Esophagus mucosa (tissue), 1 donor: ENCODE measurements at places on chromosomes 3 and 15. TPM values are rescaled to one million over a fixed set of nuclear protein-coding genes. Genes with fewer than 3 reads are reported as not detected.
A peak's percentile ranks its signal among the peaks of the same experiment; 100 is the strongest.

Gene BFSP2
- not detected for total RNA-seq

Gene GALK2
- total RNA-seq = 16.7 TPM

Gene RPLP1
- total RNA-seq = 2,110 TPM

Gene GPR62
- total RNA-seq = not detected

Gene SH3BP5
- 9.3 TPM for total RNA-seq

Gene DCLK3
- total RNA-seq = 0.04 TPM

Gene SAXO2
- 0.80 TPM for total RNA-seq

Gene STRA6
- 1.5 TPM for total RNA-seq

Gene CASR
- total RNA-seq = not detected

Gene SAMD7
- not detected for total RNA-seq

Gene MOBP
- not detected for total RNA-seq

Gene FETUB
- total RNA-seq = not detected

DNA sequence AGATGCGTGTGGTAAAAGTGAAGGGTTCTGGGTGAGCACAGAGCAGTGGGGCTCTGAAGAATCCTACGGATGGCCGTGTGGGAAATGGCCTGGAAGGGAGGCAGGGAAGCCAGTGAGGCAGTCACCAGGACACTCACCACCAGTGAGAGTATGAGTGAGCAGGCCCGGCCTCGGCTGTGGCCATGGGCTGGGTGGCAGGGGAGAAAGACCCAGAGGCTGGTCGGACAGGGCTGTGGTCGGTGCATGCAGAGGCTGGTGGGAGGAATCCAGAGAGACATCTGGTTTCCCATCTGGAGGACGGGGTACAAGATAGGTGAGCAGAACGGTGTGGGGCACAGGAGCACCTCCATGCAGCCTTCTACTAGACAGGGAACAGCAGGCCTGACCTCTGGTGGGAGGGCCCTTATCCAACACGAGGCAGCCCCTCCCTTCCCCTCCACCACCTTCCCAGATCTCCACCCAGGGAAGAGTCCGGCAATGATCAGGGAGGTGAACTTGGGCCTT lies 10.1 kb downstream of the PCSK6 start:
- ATAC-seq = no peak

DNA sequence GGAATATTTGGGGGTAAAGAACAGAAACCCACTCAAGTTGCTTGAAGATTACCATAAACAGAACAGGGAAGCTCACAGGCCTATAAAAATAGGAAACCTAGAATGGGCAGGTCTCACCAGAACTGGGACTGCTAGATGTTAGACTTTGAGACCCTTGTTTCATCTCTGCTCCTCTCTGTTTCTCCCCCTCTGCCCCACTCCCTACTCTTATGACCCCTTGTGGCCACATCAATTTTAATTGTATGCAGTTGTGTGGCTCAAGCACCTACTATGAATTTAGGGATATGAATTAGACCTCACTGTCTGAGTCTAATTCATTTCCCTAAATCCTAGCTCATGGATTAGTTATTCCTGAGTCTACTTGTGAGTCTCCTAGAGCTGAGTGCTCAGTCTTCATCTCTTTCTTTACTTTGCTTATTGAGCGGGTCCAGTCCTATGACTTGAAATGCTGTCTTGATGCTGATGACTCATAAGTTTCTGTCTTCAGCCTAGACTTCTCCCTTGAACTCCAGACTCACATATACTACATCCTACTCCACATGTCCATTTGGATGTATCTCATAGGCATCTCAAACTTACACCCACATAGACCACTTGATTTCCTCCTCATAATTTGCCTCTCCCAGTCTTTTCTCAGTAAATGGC lies 78.7 kb downstream of the ITPR1 start:
- no peak for ATAC-seq

GRCh38 chr3:39107388-39108199 lies at the start of the genes GORASP1 and TTC21A:
GORASP1 (minus strand) TSS chr3:39107627; CDS start chr3:39107541, 86 bp downstream.
TTC21A (plus strand) TSS chr3:39107680; CDS start chr3:39107838, 158 bp downstream.
- ATAC-seq = peak; percentile 84

GRCh38 chr3:71546821-71547220 lies 36.7 kb downstream of the FOXP1 start:
- no peak for ATAC-seq

DNA sequence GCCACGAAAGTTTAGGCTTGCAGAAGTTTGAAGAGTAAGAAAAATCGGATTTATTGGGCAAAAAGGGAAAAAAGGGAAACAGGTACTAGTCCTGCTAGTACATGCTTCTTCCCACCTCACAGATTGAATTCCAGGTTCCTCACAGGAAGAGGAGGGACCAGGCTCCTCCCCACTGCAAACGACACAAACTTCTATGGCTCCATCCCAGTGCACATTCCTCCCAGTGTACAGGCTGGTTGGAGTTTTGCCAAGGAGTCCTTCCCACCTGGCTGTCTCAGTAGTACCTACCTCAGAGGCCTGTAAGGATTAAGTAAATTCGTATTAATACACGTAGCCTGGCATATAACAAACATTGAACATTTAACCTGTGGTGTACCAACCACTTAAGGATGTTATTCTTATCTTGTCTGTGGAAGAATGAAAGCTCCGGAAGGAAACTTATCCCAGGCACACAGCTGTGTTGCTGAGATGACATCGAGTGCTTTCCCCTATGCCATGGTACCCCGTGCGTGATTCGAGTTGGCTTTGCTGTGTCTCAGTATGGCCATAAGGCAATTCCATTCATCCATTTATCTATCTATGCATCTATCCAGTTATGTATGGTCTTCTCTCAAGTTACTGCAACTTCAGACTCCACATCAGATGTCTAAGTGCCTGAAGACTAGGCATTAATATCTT lies 294.3 kb downstream of the LRTM1 start:
- ATAC-seq = no peak

DNA sequence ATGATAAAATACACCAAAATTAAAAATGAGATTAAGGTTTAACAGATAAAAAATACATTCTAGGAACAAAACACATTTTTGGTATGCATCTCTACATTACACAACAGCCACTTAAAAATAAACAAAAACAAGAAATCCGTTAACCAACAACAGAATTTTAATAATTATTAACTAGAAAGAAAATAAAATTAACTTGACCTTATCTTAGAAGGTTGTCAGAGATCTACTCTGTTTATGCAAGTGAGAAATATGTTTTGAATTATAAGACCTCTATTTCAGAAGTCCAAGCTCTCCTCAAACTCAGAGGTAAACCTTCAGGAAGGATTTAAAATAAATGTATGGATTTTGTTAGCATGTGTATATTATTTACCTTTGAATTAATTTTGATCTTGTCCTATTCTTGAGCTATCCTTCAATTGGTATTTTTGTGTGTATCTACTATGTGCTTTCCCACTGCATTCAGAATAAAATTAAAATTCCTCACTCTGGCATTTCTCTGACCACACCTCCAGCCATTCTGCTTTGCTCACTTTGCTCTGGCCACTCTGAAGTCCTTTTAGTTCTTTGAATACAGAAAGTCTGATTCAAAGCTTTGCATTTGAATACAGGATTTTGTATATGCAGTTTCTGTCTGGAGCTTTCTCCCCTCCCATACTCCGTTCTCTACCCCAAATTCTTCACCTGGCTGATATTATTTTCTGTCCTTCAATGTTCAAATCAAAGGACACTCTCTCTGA lies 352.0 kb downstream of the ZBTB20 start:
- ATAC-seq = no peak

DNA sequence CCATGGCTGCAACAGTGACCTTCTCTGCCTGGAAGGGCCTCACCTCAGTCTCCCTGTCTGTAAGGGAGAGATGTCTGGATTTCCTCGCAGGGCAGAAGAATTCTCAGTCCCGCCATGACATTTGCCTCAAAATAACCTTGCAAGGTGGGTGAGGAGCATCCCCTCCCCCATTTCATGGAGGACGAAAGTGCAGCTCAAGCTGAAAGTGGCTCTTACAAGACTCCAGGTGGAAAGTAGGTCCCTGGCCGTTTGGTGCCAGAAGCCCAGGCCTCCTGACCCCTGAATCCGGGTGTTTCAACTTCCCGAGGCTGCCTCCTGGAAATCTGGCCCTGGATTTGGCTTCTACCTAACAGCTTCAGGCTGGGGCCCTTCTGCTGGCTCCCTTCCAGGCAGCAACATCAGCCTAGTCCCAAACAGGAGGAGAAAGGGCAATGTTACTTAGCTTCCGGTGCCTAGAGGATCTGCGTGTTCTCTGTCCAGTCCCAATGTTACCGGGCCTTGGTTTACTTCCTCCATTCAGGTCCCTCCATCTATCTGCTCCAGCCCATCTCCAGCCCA lies 769 bp upstream of the CSPG4 start:
- ATAC-seq = no peak

DNA sequence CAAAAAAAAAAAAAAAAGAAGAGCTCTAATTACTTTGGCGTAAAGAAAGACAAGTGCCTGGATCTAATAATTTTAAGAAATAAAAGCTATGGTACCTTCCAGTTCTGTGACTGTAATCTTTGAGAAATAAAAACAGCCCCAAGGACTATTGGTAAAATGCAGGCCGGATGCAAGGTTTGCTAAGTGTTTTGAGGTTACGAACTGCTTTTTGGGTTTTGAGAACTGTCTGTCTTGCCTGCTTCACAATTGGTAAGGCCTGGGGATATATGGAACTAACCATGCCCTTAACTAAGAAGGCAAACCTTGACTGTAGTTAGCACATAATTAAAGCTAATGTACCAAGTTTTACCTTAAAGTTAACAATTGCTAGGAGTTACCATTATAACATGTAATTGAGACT lies 388.4 kb upstream of the CBLB start:
- ATAC-seq = no peak

DNA sequence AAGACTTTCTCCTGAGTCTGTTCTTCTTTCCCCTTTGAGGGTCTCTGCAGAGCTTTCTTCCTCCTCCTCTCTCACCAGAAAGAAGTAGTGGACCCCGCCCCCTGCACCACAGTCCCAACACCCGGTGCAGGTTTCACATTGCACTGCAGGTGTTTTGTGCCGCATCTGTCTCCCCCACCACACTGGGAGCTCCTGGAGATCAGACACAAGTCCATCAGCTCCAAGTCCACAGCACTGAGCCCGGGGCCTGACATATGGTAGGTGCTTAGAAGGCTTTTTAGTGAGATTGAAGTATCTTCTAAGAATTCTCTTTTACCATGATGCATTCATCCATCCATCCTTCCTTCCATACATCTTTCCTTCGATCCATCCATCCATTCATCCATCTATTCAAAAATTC lies 9.8 kb downstream of the STRA6 start:
- ATAC-seq = no peak

- no peak for ATAC-seq
These were observed 27.5 kb downstream of the MASP1 start for GRCh38 chr3:187264021-187264420.

- no peak for ATAC-seq
These were observed 1.0 kb upstream of the UBL7 start for GRCh38 chr15:74461847-74462511.

DNA sequence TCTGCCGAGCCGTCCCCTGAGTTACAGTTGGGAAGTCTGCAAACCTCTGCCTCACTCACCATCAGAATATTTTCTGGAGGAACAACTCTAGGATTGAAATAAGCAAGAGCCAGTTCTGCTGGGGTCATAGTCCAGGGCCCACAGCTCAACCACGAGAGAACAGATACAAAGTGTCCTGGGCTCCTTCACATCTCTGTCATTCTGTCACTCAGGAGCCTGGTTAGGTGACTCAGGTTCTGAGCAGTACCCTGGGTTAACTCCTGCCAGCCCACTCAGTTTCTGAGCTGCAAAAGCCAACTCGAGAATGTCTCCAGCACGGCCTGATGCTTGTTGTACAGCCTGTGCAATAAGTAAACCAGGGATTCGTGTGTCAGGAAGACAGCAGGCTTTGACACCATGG lies 155.7 kb downstream of the SLCO3A1 start:
- ATAC-seq = no peak

- no peak for ATAC-seq
These were observed 10.9 kb upstream of the NCKIPSD start for GRCh38 chr3:48696601-48697000.

DNA sequence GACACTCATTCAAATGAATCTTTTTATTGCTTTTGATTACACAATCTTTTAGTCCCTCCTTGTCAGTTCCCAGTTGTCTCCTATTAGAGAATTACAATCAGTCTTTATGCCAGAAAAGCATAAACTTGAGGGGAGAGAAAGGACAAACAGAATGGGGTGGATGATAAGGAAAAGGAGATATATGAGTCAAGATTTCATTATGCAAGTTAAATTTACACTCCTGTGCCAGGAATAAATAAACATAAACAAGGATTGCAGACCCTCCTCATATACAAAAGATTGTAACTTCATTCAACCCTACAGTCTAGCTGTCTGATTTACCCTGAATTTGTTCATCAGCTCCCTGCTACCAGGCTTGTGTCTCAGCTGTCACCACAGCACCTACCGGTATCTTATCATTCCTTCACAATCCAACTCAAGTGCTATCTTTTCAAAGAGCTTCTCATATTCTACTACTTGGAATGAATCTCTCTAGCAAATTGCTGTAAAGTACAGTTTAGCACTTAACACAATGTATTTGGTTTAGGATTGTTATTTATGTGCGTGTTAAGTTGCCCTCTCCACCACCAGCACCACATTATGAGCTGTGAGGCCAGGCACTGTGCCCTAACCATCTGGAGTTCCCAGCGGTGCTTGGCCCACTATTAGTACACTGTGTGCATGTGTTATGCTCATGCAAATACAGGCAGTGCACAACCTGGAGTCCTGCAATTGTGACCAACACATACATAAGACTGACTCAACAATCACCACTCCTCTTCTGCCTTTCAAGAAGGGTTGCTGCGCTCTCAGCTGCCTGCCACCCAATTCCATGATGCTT lies 504.1 kb downstream of the TBL1XR1 start:
- no peak for ATAC-seq

- ATAC-seq = no peak
These were observed 483.8 kb downstream of the MECOM start for GRCh38 chr3:169179722-169180121.

GRCh38 chr3:11956781-11957180 lies 47.4 kb upstream of the SYN2 start:
- ATAC-seq = no peak

- ATAC-seq = no peak
These were observed 49.7 kb upstream of the UTS2B start for GRCh38 chr3:191380001-191380400.

GRCh38 chr3:183349421-183350157 lies 78.8 kb downstream of the MCF2L2 start:
- no peak for ATAC-seq

DNA sequence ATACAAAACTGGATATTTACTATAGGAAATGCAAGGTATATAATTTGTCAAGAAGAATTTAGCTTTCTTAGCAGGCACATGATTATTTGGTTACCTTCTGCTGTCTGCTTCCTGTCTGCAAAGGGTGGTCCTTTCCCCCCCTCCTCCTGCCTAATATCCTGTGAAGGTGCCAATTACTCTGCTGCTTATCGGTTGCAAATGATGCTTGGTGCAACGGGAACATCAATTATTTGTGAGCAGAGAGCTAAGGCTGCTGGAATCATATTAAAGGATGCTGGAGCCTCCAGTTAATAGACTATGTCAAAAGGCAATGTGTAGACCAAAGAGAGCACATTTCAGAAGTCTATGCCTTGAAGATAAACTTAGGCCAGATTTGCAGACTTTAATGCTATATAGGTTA lies 443.7 kb upstream of the ONECUT1 start:
- no peak for ATAC-seq

- peak; percentile 14 for ATAC-seq
These were observed 67.9 kb upstream of the AKAP13 start for GRCh38 chr15:85312486-85312885.
